ENCODE measurements at places on chromosomes 1 and 21.

DNA sequence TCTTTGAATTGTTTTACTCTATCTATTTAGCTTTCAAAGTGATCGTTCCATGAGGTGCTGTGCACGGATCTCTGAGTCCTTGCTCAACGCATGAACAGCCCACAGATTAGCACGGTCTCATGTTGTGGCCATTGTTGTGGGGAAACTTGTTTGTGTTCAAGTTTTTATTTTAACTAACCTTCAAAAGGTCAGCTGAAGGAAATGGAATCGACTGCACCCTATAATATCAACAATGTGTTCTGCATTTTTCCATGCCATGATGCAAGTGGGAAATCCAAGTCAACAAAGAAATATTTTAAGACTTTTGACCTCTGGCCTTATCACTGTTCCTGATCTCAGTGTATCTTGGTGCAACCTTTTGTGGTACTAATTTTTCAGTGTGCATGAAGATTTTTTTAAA, 6.1 kb downstream of the SH2D1B start:
- no peak for DNase-seq

GRCh38 chr1:56145581-56145980, 433.8 kb downstream of the PLPP3 start:
- DNase-seq, result no peak

- no peak for DNase-seq
Measured at GRCh38 chr1:1359308-1359663, 931 bp upstream of the MXRA8 start.

GRCh38 chr1:154971341-154971998, 923 bp upstream of the SHC1 start:
- no peak for DNase-seq

DNA sequence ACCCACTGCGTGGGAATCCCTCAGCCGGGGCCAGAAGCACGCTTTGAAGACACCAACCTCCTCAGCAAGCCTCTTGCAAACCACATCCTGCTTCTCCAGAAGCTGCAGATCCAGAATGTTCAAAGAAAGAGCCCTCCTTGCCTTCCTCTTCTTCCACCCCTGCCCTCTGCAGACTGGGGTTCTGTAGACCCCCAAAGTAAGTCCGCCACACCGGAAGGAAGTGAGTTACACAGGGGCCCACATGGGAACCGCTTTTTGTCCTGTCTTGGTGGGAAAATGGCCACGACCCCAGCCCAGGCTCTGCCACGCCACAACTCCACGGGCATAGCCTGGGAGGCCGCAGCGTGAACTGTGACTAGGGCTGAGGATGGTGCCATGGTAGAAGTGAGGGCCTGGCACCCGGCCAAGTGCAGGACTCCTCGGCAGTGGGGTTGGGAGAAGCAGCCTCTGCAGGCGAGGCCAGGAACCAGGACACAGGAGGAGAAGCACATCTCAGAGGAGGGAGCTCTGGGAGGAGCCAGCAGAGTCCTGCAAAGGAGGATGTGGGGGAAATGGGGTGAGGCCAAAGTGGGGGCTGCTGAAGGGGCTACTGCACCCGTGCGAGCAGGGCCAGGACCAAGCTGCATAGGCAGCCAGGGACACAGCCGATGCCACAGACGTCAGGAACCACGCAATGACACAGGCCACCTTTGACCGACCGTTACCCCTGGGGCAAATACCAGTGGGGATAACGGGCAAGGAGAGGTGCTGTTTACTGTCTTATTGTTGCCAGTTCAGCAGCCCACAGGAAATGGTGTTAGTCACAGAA, 30.9 kb downstream of the PDE9A start:
- no peak for DNase-seq

- DNase-seq, result no peak
Measured at GRCh38 chr1:117605164-117605773, 579 bp upstream of the TENT5C start.
